ENCODE measurements at places on chromosomes 3 and 15. TPM values are rescaled to one million over a fixed set of nuclear protein-coding genes. Genes with fewer than 3 reads are reported as not detected.

LARP6 gene
- total RNA-seq = 123 TPM

CILP gene
- total RNA-seq = not detected

KBTBD13 gene
- total RNA-seq = not detected

CPEB1 gene
- total RNA-seq = 0.65 TPM

SI gene
- not detected for total RNA-seq

NTRK3 gene
- total RNA-seq = not detected

TMEM108 gene
- 3.7 TPM for total RNA-seq

CCR8 gene
- not detected for total RNA-seq

ANKUB1 gene
- total RNA-seq = not detected

FANCD2OS gene
- not detected for total RNA-seq

DNA sequence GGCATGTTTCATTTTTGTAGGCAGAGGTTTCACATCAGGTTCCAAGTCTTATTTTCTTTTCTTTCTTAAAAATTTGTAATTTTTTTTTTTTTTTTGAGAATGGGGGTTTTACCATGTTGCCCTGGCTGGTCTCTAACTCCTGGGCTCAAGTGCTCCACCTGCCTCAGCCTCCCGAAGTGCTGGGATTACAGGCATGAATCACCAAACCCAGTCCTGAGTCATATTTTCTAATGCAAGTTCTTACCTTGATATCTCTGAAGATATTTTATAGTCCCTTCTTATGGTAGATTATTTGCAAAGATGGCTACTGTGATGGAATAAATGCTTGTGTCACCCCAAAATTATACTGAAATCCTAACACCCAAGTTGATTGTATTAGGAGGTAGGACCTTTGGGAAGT, 63.8 kb downstream of the SLC9A9 start:
- H3K4me3 ChIP-seq = no peak overlapping the region
- no peaks in the 10 kb centered on the region for H3K27me3 ChIP-seq
- no peak for DNase-seq
- peaks cover 23% of the 10 kb centered on the region for H3K4me1 ChIP-seq
- no peaks in the 10 kb centered on the region for H3K36me3 ChIP-seq

- no peak overlapping the region for H3K4me3 ChIP-seq
- H3K4me1 ChIP-seq = peaks cover 23% of the 10 kb centered on the region
- peaks cover 47% of the 10 kb centered on the region for H3K36me3 ChIP-seq
These were observed 51.5 kb downstream of the AAGAB start for GRCh38 chr15:67202991-67203390.

- H3K4me3 ChIP-seq = no peak overlapping the region
- no peak for DNase-seq
- H3K4me1 ChIP-seq = no peaks in the 10 kb centered on the region
- peaks cover 2% of the 10 kb centered on the region for H3K36me3 ChIP-seq
These were observed 1325.3 kb downstream of the SI start for GRCh38 chr3:163753033-163753432.

DNA sequence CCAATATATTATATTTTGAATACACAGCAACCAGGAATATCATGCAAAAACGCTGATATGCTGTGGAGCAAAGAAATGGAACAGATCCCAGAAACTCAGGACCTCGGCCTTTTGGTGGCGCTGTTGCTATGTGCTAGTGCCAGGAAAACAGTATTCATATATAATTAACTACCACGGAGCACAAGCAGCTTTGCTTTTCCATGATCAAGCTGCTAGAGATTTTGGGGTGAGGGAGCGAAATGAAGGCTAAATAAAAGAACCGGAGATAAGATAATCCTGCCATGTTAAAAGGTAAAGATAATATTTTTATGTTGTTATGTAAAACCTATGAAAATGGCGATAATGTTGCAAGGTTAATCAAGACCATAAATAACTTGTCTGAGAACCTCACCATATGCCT, 157.7 kb upstream of the FAM3D start:
- no peak overlapping the region for H3K4me3 ChIP-seq
- H3K36me3 ChIP-seq = no peaks in the 10 kb centered on the region
- H3K4me1 ChIP-seq = peaks cover 8% of the 10 kb centered on the region
- DNase-seq = no peak

GRCh38 chr15:83206526-83207008, 1.1 kb downstream of the HDGFL3 start:
- DNase-seq = no peak
- peak overlapping the region; percentile 97 for H3K4me3 ChIP-seq
- H3K36me3 ChIP-seq = no peaks in the 10 kb centered on the region
- no peaks in the 10 kb centered on the region for H3K27me3 ChIP-seq

- DNase-seq = no peak
- no peak overlapping the region for H3K27ac ChIP-seq
- no peaks in the 10 kb centered on the region for H3K36me3 ChIP-seq
- peaks cover 40% of the 10 kb centered on the region for H3K4me1 ChIP-seq
- no peaks in the 10 kb centered on the region for H3K27me3 ChIP-seq
These were observed 64.2 kb downstream of the WWTR1 start for GRCh38 chr3:149593418-149594160.

DNA sequence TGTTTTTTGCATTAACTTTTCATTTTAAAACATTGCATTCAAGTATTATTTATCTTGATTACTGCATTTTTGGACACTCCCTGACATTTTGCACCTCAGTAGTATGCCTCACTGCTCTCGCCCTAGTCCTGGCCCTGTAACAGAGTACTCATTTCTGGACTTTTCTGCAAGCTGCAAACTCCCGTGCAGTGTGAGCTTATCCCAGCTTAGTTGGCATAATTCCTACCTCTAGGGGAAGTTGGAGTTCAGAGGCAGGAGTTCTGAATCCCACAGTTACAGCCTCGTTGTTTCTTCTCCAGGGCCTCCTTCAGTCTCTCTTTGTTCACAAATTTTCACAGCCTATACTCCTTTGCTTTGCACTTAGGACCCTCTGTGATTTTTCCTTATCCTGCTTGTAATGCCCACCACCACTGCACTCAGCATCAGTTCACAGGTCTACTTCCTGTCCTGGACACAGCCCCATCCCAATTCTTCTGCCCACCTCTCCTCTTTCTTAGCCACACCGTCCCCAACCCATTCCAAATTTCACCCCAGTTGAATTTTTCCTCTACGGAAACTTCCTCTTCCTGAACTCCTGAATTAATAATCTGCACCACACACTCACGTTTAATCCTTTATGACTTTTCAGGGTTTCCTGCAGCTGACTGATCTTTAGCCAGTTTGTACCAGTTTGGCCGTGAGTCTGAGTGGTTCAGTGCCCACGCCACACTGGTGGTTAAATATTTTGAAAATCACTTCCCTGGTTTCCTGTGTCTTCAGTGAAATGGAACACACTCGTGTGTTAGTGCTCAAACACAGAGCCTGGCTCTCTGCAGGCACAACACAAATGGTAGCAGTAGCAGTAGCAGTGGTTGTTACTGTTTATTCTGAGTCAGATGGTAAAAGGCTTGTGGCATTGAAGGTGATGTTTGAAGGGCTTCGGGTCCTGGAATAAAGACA, 6.3 kb upstream of the CTSH start:
- H3K27ac ChIP-seq = no peak overlapping the region
- H3K36me3 ChIP-seq = no peaks in the 10 kb centered on the region
- no peak for DNase-seq
- no peaks in the 10 kb centered on the region for H3K4me1 ChIP-seq
- H3K27me3 ChIP-seq = peaks cover 59% of the 10 kb centered on the region

DNA sequence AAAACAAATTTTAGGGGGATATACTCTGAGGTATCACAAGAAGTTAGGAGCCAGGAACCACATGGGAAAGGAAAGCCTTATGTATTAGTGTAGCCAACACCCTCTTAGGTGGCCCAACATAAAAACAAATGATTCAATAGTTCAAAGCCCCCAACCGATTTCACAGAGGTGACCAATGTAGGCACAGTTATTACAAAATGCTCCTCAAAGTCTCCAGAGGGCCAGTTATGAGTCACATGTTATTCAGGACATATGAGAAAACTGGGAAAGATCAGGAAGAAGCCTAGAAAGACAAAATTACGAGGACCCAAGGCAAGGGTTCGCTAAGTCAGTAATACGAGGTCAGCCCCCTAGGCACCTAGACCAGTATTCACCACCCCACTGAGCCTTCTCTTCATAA, 29.9 kb upstream of the FBN1 start:
- peak overlapping the region; percentile 78 for H3K27ac ChIP-seq
- DNase-seq = no peak

DNA sequence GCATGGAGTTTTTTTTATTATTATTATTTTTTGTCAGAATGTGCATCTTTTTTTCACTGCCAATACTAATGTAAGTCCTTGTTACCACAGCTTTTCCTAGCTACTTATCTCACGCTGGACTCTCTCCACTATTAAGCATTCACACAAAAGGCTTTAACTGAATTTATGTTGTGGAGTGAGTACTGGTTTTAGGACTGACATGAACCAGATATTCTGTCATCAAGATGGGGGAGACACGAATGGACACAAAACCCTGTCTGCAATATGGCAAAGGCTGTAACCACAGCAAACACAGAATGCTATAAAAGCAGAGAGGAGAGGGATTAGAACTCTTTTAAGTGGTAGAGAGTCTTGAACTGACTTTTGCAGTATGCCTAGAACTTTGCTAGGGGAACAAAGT, 592.2 kb upstream of the TBL1XR1 start:
- H3K27ac ChIP-seq = peak overlapping the region; percentile 85
- DNase-seq = no peak
- no peaks in the 10 kb centered on the region for H3K27me3 ChIP-seq
- peaks cover 49% of the 10 kb centered on the region for H3K4me1 ChIP-seq

- H3K4me1 ChIP-seq = no peaks in the 10 kb centered on the region
- DNase-seq = no peak
- no peak overlapping the region for H3K4me3 ChIP-seq
- H3K36me3 ChIP-seq = no peaks in the 10 kb centered on the region
These were observed 100.8 kb upstream of the CHMP2B start for GRCh38 chr3:87126321-87126720.

GRCh38 chr15:80568298-80568697, 126.8 kb upstream of the ABHD17C start:
- H3K4me3 ChIP-seq = peak overlapping the region; percentile 11
- H3K4me1 ChIP-seq = peaks cover 48% of the 10 kb centered on the region
- no peak for DNase-seq

DNA sequence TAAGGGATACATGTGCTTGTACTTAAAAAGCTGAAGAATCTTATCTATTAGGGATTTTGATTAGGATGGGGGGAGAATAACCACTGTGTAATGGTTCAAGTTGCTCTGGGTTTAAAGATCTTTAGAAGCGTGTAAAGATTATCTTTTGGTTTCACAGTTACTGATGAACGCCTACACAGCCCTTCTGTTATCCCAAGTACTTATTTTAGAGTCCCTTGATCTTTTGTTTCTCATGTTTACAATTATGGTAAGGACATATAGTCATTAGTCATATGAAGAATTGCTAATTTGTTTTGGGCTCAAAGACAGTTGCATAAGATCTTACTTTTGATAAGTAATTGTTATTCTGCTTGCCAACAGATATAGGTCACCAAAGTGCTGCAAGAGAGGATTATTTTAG, 160.1 kb downstream of the PLCL2 start:
- H3K36me3 ChIP-seq = no peaks in the 10 kb centered on the region
- no peaks in the 10 kb centered on the region for H3K27me3 ChIP-seq

DNA sequence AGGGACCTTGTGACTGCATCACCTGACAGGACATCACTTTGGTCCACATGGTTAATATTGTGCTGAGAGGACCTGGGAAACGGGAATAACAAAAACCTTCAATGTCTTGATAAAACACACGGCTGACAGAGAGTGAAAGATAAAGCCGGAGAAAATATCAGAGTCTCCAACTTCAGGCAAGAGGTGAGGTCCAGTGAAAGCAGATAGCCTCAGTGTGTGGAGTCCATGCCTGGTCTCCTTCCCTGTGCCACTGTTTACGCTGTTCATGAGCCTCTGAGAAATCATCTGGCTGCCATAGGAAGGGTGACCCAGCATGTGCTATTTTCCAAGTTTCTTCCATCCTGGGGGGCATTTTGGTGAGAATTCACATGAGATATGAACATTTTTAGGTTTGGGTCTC, 39.8 kb downstream of the CCR3 start:
- no peak overlapping the region for H3K4me3 ChIP-seq
- H3K36me3 ChIP-seq = no peaks in the 10 kb centered on the region
- no peak overlapping the region for H3K27ac ChIP-seq
- H3K27me3 ChIP-seq = peaks cover 6% of the 10 kb centered on the region
- DNase-seq = no peak
- H3K4me1 ChIP-seq = no peaks in the 10 kb centered on the region

DNA sequence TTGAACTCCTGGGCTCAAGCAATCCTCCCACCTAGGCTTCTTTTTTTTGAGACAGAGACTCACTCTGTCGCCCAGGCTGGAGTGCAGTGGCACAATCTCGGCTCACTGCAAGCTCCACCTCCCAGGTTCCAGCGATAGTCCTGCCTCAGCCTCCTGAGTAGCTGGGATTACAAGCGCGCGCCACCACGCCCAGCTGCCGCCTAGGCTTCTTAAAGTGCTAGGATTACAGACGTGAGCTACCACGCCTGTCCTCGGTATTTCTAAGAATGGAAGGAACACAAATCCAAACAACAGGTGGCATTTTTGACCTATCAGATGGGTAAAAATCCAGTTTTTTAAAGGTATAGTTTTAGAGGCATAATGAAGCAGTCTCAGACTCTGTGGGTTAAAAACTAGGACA, 113.8 kb downstream of the ANP32A start:
- DNase-seq = no peak
- peaks cover 9% of the 10 kb centered on the region for H3K36me3 ChIP-seq
- peaks cover 4% of the 10 kb centered on the region for H3K27me3 ChIP-seq
- no peaks in the 10 kb centered on the region for H3K4me1 ChIP-seq
- H3K27ac ChIP-seq = no peak overlapping the region

GRCh38 chr3:67648229-67648628, 6.2 kb downstream of the SUCLG2 start:
- no peaks in the 10 kb centered on the region for H3K27me3 ChIP-seq
- H3K36me3 ChIP-seq = peaks cover 6% of the 10 kb centered on the region
- peaks cover 38% of the 10 kb centered on the region for H3K4me1 ChIP-seq
- no peak for DNase-seq
- H3K4me3 ChIP-seq = no peak overlapping the region
- peak overlapping the region; percentile 87 for H3K27ac ChIP-seq

DNA sequence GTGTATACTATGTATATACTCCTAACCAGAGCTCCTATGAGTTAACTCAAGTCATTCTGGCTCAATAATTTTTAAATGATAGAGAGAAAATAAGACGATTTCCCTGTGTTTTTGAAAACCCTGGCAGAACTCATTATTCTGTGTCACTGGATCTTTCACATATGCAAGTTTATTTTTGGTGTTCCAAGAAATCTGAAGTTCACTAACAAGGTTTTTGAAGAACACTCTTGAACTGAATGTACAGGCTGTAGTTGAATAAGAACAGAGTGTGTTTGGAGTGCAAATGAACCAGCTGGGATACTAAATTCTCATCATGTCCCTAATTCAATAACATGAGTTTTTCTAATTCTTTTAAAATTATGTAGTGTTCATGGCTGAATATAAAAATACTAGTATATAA, 466.9 kb upstream of the SUCLG2 start:
- no peak overlapping the region for H3K27ac ChIP-seq
- no peaks in the 10 kb centered on the region for H3K27me3 ChIP-seq
- no peak for DNase-seq
- H3K4me1 ChIP-seq = no peaks in the 10 kb centered on the region

- no peak for DNase-seq
- H3K27me3 ChIP-seq = no peaks in the 10 kb centered on the region
- no peak overlapping the region for H3K27ac ChIP-seq
- peaks cover 58% of the 10 kb centered on the region for H3K36me3 ChIP-seq
- peaks cover 23% of the 10 kb centered on the region for H3K4me1 ChIP-seq
- H3K4me3 ChIP-seq = no peak overlapping the region
These were observed 65.5 kb upstream of the NR2F2 start for GRCh38 chr15:96264801-96265515.
